T47D (cell line): ENCODE measurements at places on chromosomes 6 and 20.

- DNase-seq = no peak
Observed at GRCh38 chr20:46128310-46129151, 10.4 kb downstream of the CD40 start.

GRCh38 chr6:169046483-169047192, 207.0 kb downstream of the THBS2 start:
- no peak for DNase-seq

GRCh38 chr20:61516346-61517208, 264.5 kb downstream of the CDH4 start:
- no peak for DNase-seq

DNA sequence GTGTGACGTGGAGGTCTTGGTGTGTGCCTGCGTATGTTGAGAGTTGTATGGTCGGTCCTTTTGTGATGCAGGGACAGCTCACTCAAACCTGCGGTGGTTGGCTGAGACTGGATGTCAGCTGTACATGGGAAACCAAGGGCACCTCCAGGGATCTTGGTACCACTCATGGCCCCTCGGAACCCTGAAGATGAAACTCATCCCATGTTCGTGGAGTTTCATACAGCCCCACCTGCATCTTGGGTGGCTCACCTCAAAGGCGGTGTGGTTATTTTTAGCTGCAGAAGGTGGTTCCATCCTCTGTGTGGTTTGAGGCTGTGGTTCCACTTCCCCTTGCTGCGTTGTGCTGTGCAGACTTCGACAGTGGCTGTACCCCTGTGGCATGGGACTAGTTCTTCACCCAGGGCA, 52.6 kb upstream of the SLC22A1 start:
- no peak for DNase-seq

GRCh38 chr6:170030284-170030815, 260.5 kb downstream of the DLL1 start:
- DNase-seq = no peak

DNA sequence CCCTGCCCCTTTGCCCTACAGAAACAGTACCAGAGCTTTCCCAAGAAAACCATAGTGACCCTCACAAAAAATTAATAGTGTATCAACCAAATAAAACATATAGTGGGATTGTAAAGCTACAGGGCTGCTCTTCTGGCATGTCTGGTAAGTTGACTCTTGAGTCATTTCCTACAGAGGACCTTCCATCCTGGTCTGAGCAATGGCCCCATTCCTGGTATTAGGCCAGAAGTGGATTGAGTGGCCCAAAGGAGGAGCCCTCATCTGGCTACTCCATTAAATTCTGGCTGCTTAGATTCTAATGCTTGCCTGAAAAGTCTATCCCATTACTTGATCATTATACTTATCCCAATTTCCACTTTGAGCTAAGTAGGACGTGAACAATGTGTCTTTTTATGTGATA, 150.9 kb upstream of the HMGN3 start:
- DNase-seq = no peak

DNA sequence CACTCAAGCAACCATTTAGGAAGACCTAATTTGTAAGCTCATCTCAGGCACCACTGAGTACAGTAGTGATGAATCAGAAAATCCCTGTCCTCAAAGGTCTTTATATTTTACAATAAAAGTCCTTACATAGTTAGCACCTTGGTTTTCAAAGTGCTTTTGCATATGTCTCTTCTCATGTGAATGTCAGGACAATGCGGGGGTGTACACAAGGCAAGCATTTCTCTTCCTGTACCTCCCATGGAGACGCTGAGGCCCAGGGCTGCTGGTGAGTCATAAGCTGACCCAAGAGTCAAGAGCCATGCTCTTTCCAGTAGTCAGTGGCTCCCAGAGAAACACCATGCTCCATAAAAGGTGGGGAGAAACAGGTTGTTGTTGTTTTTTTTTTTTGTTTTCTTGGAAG, 174.0 kb downstream of the GJA10 start:
- no peak for DNase-seq

DNA sequence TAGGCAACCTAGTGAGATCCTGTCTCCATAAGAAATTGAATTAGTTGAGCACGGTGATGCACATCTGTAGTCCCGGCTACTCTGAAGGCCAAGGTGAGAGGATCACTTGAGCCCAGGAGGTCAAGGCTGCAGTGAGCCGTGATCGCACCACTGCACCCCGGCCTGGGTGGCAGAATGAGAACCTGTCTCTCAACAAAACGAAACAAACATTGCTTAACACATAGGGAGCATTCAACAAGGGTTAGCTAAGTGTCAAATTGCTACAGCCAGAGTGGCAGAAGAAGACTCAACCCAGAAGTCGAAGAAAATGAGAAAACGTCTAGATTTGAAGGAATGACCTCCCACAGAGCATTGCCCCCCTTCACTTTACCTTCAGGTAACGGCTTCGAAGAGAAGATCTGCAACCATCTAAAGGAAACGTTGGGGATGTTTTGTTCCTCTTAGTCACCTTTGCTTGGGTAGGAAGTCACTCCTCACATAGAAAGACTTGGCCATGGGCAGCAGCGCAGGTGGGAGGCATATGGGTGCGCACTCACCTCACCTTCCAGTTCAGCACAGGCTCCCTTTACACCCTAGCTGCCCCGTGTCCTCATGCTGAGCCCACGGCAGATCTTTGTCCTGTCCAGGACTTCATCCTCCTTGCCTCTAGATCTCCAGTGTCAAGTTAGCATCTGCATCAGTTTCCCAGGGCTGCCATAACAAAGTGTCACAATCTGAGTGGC, 63.7 kb upstream of the SHLD1 start:
- no peak for DNase-seq

GRCh38 chr6:23268348-23268747, 699.0 kb downstream of the HDGFL1 start:
- no peak for DNase-seq

DNA sequence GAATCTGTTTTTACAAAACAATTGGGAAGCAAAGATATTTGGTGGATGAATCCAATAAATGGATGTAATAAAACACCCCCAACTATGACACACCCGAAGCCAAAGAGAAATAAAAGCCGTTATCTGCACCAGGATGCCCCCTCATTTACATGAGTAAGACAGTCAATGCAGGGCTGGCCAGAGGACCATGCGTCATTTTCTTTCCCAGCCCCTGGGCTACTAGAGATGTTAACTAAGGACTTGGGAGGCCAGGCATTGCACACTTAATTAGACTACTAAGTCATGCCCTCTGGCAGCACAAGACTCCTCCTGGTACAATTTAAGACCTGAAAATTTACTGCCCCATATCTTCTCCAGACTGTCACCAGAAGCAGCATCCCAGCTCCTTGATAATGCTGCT, 3.2 kb downstream of the LEMD2 start:
- no peak for DNase-seq

DNA sequence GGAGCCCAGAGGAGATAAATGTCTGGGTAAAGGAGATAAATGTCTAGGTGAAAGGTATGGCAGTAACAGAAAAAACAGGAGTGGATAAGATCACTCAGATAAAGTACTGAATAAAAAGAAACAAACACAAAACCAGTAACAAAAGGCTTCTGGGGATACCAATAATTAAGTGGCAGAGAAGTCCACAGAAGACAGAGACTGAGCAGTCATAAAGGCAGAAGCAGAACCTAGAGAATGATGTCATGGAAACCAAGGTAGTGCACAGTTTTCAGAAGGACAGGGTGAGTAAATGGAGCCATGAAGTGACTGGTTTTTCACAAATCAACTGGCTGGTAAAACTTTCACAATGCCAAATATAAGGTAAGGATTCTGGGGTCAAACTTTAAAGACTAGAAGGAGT, 80.9 kb upstream of the PLN start:
- no peak for DNase-seq

DNA sequence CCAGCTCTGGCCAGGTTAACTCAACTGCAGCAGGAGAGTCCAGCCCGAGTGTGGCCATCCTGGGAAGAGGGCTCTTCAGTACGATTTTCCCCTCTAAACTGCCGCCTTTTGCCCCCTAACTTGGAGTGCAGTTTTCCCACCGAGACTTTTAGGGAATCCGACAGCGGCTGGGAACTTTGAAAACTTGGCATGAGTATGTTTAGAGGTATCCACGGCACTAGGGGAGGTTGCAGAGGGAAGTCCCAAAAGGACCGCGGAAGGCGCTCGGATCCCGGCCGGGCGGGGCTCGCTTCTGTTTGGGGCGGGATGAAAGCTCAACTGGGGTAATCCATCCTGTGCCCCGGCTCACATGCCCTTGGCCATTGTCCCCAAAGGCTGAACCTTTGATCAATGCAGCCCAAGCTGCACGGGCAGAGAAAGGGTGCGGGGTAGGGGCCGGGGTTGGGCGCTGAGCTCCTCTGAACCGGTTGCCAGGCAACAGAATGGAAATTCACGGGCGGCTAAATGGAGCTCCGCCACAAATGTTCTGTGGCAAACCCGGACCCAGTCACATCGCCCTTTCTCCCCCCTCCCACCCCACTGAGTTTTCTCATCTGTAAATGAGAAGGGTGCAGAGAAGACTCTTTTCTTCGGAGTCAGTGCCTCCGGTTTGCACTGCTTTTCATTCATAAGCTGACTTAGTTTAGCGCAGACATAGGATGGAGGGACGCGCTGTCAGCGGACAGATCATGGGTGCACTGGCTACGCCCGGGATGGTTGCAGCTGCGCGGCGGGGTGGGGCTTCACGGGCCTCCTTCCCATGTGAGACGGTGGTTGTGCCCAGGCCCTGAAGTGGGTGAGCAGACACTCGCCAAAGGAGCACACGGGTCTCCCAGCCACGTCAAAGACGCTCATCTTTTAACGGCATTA, 2.3 kb downstream of the BMP6 start:
- no peak for DNase-seq

GRCh38 chr6:108914235-108915022, 66.2 kb downstream of the ARMC2 start:
- DNase-seq = no peak

DNA sequence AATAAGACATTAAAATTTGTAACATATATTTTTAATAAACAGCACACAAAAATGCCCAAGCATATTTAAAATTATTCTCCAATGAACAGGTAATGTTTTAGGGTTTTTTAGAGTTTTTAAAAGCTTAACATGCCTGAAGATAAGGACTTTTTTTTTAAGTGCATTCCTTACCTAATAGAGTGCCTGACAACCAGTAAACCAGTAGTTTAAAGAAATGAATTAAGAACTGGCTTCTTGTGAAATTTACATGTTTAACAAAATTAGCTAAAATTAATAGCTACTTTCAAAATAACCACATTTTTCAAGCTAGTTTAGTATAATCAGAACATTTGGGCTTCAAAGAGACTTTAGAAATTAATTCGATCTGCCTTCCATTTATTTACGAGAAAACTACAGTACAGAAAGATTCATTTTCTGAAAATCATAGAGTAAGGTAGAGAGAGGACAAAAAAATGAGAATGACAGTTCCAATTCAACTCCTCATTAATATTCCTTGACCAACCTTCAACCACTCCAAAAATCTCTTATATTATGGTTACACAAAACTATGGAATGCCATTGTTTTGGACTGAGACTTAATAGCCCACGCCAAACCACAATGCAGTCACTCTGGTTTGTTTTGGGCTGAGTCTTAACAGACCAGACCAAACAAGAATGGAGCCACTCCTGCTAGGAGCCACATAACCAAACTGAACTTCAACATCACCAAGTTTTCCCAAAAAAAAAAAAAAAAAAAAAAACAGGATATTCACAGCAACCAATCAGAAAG, 5.7 kb upstream of the PLN start:
- DNase-seq = no peak

GRCh38 chr6:166346965-166347364, 4.6 kb upstream of the SFT2D1 start:
- no peak for DNase-seq

DNA sequence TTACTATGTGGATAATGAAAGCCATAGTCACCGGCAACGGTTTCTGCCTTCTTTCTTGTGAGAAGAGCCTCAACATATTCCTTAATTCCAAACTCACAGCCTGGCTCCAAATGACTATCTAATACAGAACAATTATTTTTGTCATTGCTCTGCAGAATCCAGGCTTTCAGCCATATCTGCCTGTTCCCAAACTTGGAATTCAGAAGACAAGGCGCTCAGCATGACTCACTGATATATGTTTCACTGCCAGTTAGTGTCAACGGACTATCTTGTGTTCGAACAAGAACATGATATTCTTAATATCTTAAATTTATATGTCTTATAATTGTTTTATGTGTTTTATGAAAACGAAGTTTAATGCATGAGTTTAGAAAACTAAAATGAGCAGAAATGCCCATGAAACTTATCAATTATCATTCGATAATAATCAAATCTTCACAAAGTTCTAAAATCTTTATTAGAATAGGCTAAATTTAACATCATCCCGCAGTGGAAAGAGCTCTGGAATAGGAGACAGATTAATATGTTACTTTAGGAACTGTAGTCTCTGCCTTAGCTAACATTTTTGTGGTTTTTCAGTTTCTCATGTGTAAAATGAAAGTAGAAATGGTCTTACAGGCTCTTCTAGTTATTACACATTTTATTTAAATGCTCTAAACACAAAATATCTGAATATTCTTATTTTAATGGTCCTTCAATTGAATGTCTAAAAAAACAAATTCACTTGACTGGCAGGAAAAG, 669.3 kb upstream of the GJE1 start:
- no peak for DNase-seq

GRCh38 chr6:165232731-165233488, 76.5 kb downstream of the C6orf118 start:
- no peak for DNase-seq

GRCh38 chr6:160054913-160055312, 66.7 kb upstream of the SLC22A1 start:
- DNase-seq = no peak

GRCh38 chr6:162108041-162108440, 619.5 kb downstream of the PRKN start:
- no peak for DNase-seq

DNA sequence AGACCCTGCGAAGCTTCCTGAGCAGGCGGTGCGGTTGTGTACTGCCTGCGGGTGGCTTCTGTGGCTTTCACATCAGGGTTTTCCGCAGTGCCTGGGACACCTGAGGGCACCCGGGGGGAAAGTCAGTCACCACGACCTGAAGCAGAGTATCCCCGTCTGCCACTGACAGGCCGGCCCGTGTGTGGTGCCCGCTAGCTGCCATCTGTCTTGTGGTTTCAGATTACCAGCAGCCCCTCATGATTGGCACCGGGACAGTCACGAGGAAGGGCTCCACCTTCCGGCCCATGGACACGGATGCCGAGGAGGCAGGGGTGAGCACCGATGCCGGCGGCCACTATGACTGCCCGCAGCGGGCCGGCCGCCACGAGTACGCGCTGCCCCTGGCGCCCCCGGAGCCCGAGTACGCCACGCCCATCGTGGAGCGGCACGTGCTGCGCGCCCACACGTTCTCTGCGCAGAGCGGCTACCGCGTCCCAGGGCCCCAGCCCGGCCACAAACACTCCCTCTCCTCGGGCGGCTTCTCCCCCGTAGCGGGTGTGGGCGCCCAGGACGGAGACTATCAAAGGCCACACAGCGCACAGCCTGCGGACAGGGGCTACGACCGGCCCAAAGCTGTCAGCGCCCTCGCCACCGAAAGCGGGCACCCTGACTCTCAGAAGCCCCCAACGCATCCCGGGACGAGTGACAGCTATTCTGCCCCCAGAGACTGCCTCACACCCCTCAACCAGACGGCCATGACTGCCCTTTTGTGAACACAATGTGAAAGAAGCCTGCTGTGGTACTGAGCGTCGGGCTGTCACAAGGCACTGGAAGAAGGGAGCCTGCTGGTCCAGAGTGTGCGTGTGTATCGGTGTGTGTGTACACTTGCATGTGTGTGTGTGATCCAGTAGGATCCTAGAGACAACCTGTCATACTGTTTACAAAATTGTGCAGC, 54.4 kb downstream of the GOPC start:
- no peak for DNase-seq
